Stimulated activated CD4-positive, alpha-beta T cell treated with anti-CD3 and anti-CD28 coated beads, Interleukin-4, amount 100 ng/mL, for 24 hours (primary cell): ENCODE measurements at places on chromosomes 12 and 14.

GRCh38 chr12:76556368-76556767, 3.2 kb downstream of the OSBPL8 start:
- no peak for DNase-seq

- DNase-seq, result no peak
Measured at GRCh38 chr14:71701990-71702389, 230.2 kb upstream of the RGS6 start.

GRCh38 chr12:106601496-106601895, 18.7 kb downstream of the RFX4 start:
- DNase-seq, result no peak

DNA sequence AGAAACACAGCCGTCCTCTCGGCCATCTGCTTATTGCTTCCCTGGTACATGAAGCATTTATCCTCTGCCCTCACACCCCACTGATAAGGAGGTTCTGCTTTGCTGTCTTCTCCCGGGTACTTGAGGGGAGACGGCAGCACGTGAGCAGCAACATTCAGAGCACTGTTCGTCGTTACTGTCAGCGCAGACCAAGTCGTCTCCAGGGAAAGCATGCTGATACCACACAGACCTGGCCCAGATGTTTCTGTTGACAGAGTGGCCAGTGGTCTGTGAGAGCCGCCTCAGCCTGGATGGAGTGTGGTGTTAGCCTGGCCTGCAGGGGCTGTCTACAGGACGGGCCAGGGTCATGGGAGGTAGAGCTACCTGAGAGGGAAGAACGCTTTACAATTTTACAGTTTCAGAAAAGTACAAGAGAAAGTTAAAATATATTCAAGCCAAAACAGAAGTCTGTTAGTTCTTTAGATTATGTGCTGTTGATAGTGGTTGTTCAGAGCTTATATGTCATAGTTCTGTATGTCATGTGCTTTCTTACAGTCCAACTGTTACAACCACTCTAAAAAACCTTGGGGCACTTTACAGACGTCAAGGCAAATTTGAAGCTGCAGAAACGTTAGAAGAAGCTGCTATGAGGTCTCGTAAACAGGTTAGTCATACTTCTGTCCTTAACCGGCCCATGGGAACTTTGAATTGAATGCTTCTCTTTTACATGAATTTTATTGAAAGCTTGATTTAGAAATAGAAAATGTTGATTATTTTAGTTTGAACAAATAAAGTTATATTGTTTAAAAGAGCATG, 38.2 kb downstream of the XRCC3 start:
- no peak for DNase-seq

- no peak for DNase-seq
Measured at GRCh38 chr12:104619305-104619704, 162.6 kb downstream of the CHST11 start.

- DNase-seq, result no peak
Measured at GRCh38 chr14:75904311-75904710, 77.5 kb downstream of the TGFB3 start.

GRCh38 chr14:22403296-22403695, 185.7 kb downstream of the DAD1 start:
- no peak for DNase-seq

DNA sequence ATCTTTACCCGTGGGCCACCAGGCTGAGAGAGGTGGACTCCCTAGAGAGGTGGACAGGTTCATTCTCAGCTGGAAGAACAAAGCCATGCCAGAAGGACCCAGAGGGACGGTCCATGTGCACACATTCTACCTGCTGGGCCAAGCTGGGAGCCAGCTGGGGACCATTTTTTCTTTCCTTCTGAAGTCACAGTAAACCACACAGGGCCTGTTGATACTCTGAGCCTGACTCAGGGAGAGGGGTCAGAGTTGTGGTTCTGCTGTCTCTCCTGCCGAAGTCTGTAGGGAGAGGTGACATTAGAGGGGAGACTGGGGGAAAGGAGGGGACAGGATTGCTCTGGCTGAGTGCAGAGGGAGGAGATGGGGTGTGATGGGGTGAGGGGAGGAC, 148.6 kb downstream of the TSPAN9 start:
- DNase-seq, result no peak

GRCh38 chr12:86681060-86681459, 424.9 kb upstream of the MGAT4C start:
- no peak for DNase-seq

DNA sequence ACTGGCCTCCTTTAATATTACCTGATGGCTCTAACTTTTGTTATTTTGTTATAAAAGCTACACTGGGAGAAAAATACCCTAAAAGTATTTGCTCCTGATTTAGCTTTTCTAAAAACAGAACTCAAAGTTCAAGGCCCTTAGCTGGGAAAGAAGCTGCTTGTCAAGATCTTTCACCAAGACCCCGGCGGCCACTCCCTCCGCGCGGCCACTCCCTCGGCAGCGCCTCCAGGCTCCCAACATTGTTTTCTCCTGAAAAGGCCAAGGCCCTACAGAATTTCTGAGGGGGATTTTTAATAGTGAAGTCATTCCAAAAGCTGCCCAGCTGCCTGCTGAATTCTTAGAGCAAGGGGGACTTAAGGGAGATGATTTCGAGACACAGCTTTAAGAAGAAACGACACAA, 96.4 kb downstream of the NTN4 start:
- DNase-seq, result no peak

- no peak for DNase-seq
Measured at GRCh38 chr14:20781803-20782202, 735 bp downstream of the RNASE6 start.

DNA sequence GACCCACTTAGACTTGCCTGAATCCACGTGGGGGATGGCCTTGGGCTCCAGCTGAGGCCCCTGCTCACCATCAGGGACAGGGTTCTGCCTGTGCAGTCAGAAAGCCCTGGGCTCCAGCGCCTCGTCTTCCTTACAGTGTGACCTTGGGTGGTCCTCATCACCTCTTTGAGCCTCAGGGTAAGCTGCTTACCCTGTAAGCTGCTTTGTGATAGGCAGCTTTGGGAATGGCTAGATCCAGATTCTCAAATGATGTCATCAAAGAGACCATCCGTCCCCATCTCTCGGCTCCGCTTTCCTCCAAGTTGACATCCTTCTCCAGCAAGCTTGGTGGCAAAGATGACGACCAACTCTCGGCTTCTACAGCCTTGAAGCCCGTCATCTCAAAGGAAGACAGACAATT, 127.0 kb downstream of the ADCK1 start:
- DNase-seq, result no peak

DNA sequence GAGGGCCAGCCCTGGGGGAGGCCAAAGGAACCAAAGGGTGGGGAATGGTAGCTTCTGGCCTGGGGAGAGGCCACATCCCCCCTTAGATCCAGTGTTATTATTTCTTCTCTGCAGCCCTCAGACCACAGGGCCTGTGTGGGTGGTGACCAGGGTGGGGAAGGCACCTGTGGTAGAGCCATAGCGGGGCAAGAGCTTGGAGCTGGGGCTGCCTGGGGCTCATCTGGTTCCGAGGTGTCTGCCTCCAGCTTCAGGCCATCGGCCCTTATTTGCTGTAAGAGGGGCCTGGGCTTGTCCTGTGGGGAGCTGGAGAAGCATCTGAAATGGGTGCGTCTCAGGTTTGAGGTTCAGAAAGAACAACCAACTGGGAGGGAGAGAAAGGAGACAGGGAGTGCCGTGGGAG, 2.1 kb upstream of the B3GNT4 start:
- no peak for DNase-seq

GRCh38 chr14:74982661-74983060, 20.1 kb upstream of the EIF2B2 start:
- DNase-seq, result no peak

DNA sequence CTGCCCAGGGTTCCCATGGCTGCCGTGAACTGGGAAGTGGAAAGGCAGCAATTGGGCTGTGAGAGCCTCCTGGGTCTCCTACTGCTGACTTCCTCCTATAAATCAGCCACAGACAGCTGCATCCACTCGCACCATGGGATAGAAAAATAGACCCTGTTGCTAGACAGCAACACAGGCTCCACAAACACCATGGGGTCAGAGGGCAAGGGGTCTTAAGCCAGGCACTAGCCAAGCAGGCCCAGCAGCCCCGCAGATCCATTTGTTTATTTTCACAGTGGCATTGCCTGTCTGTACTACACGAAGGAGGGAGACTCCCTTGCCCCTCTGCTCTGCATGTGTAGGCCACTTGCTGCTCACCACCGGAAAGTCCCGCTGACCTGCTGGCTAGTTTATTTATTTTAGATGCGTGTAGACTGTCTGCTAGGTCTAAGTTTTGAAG, 139.8 kb downstream of the DACT1 start:
- no peak for DNase-seq

DNA sequence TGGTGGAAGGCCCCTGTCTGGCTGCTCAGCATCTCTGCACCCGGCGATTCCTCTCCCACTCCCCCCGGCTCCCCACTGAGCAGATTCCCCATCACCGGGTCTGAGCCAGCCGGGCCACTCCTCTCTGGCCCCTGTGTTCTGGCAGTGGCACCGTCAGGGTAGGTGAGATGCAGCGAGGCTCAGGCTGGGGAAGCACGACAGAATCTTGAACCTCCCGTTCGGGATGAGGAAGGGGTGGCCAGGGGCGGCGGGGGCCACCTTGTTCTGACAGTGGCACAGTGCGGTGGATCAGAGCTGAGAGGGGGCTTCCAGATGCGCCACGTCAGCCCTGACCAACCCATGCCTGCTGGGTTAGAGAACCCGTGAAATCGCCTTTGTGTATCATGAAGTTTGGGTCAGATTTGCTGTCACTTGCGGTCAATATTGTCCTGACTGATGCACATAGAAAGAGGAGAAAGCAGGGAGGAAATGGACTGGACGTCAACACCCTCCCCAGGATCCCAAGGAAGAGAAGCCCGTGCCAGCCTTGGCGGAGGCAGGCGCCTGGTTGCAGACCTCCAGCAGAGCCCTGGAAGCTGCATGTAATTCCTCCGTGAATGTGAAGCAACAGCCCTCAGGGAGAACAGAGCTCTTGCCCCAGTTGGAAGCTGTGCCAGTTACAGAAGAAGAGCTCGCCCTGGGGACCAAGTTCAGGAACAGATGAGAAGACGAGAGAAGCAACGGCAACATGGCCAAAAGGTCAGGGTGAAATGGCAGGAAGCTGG, 137.1 kb upstream of the SFSWAP start:
- DNase-seq, result no peak

GRCh38 chr12:87518481-87518880, 510.7 kb downstream of the C12orf50 start:
- no peak for DNase-seq

DNA sequence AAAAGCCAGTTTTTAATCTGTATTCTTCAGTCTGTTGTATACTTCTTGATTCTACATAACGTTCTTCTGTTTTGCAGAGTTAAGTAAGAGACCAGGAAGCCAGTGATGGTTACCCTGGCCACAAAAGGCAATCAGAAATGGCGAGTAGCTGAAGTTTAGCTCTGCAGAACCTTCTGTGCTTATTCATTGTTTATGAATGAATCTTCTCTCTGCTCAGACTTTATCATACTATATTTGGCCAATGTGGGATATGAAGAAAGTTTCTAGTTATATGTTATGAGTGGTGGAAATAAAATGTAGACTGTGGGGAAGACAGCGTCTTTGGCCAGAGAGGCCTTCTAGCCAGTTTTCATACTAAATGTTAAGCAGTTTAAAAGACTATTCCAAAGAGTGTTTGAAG, 249.9 kb upstream of the RGS6 start:
- DNase-seq, result no peak
